ENCODE measurements at places on chromosomes 6 and 20.
A peak's percentile ranks its signal among the peaks of the same experiment; 100 is the strongest.

DNA sequence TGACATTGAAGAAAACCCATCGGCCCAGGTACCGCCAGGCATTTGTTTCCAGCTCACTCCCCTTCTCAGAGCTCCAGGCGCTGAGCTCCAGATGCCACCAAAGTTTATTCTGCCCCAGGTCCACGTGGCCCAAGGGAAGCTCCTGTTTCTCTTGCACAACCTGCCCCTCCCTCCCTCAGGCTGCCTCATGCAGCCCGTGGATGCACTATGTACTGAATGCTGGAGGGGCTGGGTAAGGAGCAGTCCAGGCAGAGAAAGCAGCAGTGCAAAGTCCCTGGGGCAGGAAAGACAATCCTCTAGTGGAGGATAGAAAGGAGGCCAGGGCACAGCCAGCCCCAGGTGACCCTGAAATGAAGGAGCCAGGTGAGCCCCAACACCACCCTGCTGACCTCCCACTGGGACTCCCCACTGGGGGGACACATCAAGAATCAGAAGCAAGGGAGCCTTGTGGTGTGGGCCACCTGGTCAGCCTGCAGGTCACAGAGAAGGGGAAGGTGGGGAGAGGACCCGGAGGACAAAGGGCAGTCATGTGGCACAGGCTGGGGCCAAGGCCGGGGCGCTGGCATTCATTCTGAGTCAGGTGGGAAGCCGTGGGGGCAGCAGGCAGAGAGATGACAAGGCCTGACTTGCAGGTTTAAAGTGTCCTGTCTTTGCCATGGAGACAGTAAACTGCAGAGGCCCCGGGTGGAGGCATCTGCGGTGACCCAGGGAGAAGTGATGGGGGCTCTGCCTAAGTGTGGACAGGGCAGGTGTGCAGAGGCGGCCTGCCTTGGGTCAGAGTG lies 230.1 kb downstream of the PREX1 start:
- no peak for DNase-seq

- DNase-seq, result no peak
These were observed 7.6 kb upstream of the DEFB129 start for GRCh38 chr20:219290-220115.

DNA sequence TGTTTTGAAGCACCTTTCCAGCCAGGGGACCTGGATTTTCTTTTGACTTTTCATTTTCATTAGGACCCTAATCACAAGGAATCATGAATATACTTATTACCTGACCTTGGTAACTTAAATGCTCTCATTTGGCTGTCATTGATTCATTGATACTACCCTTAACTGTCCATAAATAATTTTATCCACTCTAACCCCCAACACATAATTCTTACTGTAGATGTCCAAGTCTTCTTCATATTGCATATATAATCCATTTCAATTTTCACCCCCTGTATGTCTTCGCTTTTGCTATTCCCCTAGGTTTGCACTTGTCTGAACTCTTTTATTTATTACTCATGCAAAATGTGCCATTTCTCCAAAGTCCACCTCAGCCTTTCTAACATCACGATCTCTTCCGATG lies 602.9 kb downstream of the MMUT start:
- DNase-seq, result no peak

DNA sequence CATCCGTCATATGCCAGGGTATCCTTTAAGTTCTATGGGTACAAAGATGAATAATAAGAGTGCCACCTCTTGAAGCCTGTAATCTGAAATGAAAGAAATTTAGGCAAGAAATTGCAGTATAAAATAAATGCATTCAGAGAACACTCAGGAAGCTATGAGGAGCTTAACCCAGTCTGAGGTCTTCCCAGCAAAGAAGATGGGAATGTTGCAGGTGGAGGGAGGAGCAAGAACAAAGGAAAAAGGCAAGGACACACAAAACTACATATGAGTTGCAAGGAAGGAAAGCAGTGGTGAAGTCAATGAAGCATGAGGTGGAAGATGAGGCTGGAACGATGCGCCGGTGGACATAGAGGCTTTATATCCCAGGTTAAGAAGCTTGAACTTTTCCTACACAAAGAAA lies 67.0 kb upstream of the DST start:
- DNase-seq, result no peak

DNA sequence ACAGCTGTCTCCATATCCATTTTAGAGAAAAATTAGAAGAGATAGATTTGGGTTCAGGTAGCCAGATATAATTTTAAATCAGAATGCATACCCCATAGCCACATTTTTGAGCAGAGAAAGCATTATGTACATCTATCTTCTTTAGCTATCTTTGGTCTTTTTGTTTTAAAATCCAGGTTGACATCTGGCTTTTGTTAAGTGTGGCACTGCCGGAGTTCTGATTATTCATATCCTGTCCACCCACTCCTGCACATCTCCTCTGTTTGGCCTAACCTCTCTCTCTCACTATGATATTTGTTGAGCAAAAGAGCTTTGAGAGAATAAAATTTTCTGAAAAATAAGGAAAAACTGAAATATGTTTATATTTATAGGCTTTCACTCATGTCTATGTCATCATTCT lies 189.7 kb downstream of the PACRG start:
- DNase-seq, result no peak

DNA sequence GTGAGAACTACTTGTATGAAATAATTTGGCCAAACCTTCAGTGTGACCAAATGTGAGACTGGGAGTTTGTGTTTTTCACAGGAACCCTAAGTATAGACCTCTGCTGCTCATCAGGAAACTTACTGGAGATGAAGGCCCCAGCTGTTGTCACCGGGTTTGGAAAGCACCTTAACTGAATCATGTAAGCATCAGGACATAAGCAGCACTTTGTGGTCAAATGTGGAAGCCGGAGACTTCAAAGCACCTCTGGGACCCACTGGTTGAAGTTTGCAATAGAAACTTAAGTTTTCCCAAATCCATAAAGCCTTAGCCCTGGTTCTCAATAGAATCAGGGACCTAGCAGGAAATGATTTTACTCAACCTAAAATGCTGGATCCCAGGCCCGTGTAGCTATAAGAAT lies 14.3 kb downstream of the TTPAL start:
- no peak for DNase-seq

GRCh38 chr6:50681213-50681824 lies 32.0 kb upstream of the TFAP2D start:
- DNase-seq, result no peak

GRCh38 chr20:57514273-57514751 lies 10.6 kb downstream of the CTCFL start:
- DNase-seq, result peak; percentile 75

GRCh38 chr20:62759981-62760431 lies 36.3 kb upstream of the MRGBP start:
- DNase-seq, result no peak

DNA sequence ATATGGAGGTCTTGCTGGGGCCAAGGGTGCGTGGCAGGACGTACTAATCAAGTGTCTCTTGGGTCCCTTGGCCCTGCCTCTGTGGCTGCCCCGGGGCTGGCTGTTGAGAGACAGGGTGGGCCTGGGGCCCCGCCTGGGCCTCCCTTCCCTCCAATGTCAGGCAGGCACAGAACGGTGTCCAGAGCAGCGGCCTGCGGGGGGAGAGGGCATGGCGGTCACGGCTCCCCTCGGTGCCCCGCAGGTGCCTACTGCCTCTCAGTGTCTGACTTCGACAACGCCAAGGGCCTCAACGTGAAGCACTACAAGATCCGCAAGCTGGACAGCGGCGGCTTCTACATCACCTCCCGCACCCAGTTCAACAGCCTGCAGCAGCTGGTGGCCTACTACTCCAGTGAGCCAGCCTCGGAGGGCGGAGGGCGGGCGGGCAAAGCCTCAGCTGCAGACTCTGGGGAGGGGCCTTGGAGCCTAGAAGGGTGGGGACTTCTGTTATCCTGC lies 50.0 kb downstream of the SRC start:
- DNase-seq, result no peak

- DNase-seq, result no peak
These were observed 23.1 kb upstream of the UBE2J1 start for GRCh38 chr6:89375427-89376267.

DNA sequence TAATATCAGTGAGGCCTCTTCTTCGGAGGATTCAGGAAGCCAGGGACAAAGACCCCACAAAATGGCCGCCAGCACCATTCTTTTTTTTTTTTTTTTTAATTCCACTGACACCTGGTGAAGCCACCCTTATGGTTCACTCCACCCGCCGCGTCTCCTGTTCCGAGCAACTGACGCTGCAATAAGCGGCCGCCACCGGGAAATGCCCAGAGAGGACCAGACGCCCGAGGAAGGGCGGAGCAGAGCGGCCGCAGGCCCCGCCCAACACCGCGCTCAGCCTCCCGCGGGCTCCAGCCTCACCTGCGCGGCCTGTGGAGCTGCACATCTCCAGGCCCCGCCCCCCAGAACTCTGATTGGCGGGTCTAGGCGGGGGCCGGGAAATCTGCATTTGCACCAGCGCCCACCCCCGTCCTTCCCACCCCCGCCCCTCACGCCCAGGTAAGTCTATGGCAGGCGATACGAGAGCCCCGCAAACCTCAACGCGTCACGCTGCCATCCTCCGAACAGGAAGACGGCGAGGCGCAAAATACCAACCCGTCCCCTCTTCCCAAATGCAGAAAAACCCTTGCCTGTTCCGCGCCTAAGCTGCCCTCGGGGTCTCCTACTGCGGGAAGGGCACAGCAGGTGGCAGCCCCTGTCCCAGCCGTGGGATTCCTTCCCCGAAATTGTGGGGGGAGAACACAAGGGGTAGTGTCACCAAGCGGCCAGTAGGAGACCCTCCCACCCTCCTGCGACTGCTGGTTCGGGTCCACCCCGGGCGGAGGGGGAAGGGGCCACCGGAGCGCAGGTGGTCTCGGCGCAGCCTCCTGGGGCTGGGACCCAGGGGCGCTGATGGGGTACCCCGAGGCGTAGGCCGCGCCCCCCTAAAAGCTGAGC lies 960 bp downstream of the ATP9A start:
- peak; percentile 55 for DNase-seq

DNA sequence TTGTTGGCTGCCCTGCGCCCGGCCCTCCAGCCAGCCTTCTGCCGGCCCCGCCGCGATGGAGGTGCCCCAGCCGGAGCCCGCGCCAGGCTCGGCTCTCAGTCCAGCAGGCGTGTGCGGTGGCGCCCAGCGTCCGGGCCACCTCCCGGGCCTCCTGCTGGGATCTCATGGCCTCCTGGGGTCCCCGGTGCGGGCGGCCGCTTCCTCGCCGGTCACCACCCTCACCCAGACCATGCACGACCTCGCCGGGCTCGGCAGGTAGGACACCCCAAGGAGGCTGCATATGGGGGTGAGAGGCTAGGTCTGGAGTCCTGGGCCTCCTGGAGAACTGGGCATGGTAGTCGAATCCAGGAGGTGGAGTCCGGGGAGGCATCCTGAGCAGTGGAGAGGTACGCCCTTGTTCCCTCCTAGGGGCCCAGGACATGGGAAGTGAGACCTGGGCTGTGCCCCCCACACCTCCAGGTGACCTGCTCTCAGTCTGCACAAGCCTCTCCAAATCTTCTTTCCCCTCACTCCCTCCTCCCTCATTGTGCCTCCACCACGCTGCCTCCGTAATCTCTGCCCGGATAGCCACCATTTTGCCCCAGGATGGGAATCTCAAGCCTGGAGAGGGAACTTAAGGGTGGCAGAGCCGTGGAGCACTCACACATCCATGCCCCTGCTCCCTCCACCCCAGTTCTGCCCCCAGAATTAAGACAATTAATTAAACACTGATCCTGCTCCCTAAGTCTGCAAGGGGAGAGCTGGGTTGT lies 541 bp downstream of the CDC25B start:
- no peak for DNase-seq

DNA sequence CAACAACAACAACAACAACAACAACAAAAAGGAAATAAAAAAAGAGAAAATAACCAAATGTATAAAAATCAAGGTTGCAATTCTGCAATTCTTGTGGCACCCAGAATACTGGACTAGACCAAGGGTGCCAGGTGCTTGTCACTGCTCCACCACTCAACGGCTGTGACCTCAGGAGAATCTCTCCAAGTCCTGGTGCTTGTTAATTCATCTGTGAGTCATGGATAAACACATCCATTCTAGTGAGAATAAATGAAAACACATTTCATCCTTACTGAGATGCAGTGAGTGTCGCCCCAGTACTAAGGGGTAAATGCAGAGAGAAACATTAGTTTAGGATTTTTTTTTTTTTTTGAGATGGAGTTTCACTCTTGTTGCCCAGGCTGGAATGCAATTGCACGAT lies 32.0 kb downstream of the HLA-C start:
- no peak for DNase-seq

DNA sequence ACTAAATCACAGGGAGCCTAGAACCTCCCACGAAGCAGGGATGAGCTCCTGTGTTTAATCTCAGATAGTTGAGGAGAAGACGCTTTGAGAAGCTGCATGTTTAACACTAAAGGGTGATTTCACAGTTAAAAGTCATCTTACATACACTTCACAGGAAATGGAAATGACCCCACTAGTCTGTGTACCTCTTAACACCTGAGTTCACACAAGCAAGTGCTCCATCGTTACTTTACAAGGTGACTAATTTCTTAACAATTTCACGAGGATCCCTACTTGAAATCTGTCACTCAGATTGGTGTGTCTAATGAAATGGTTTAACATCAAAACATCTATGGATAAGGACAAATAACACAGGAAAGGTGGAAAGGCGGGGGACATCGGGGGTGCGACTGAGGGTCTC lies 93.8 kb upstream of the RPS6KA2 start:
- DNase-seq, result no peak

- DNase-seq, result no peak
These were observed 148.7 kb downstream of the SOX4 start for GRCh38 chr6:21742238-21742660.

GRCh38 chr6:56649053-56649769 lies 6.5 kb upstream of the DST start:
- no peak for DNase-seq

DNA sequence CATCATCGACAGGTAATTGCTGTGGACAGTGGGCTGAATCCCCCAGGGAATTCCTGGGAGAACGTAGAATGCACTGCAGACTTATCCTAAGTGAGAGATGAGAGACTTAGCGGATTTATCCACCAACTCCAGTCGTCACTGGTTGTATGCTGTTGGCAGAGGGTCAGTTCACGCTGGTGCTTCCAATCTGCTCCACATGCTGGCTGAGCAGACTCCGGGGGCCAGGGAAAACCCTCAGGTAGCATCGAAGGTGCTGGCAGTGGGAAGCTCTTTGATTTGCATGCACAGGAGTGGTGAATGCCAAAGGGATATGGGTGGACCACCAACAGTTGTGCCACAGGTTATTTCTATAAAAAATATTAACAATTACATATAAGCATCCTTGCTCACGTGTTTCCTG lies 20.2 kb downstream of the TTLL9 start:
- DNase-seq, result no peak

- DNase-seq, result no peak
These were observed 62.2 kb downstream of the ARFGEF2 start for GRCh38 chr20:48983423-48984400.

DNA sequence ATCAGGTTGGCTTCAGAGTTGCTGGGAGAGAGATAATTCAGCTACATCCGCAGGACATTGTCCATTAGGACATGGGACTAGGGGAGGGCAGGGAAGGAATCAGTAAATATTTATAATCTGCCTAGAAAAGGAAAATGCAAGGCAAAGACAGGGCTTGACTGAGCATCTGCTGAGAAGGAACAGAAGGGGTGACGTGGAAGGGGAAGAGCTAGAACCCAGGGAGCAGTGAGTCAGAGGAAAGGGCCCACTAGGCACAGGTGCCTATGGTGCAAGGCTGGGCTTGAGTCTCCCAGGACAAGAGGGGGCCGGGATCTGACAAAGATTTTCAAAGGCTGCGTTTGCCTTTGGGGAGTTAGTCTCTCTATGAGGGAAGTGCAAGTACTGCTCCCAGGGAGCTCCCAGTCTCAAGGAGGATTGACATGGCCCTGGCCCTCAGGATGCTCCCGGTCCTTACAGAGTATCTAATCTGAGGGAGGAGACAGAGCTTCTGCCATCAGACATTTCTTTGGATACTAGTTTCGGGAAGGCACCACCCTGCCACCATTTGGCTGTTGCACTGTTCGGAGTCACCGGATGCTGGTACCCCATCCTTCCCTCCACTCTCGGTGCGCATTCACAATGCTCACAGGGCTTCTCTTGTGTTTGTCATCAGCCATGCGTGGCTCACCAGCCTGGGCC lies 21.9 kb downstream of the VEGFA start:
- no peak for DNase-seq

Data from nucleus accumbens (tissue), 56 donors.